Activated T-cell treated with anti-CD3 and anti-CD28 coated beads, Interleukin-2, amount 50 U/mL, for 24 hours (primary cell): ENCODE measurements at places on chromosomes 1 and 21.
A peak's percentile ranks its signal among the peaks of the same experiment; 100 is the strongest.

- DNase-seq, result peak; percentile 42
- no peak overlapping the region for H3K4me3 ChIP-seq
- no peak overlapping the region for H3K27ac ChIP-seq
- peaks cover 13% of the 10 kb centered on the region for H3K4me1 ChIP-seq
Observed at GRCh38 chr21:45405271-45405818, 380 bp downstream of the COL18A1 start.

DNA sequence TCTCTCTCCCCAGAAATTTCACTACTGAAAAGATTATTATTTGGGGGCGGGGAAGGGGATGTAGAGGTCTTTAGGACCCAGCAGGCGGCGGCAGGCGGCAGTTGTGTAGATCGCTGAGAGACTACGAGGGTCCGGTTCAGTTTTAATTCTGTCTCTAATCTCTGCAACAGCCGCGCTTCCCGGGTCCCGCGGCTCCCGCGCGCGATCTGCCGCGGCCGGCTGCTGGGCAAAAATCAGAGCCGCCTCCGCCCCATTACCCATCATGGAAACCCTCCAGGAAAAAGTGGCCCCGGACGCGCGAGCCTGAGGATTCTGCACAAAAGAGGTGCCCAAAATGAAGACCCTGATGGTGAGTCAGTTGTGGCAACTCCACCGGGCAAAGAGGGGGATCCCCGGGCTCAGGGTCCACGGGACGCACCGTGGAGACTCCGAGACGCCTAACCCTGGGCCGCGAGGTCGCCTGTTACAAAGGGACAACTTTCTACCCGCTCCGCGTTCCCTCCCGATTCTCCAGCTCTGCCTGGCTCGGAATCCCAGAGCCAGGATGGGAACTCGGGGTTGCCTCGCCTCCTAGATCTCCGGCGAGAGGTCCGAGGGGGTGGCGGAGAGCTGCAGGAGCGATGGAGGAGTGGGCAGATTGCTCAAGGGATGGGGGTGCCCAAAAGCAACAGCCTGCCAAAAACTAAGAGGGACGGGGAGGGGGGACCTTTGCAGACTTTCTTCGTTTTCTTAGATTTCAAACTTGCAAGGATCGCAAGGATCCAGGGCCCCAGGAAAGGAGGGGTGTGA is at the start of gene ST6GALNAC5:
Gene ST6GALNAC5, plus strand, starts transcription at position 139 of the 789 bp plus-strand sequence.
- peaks cover 11% of the 10 kb centered on the region for H3K4me1 ChIP-seq
- no peaks in the 10 kb centered on the region for H3K36me3 ChIP-seq
- H3K27ac ChIP-seq, result no peak within 1 kb of the TSS

DNA sequence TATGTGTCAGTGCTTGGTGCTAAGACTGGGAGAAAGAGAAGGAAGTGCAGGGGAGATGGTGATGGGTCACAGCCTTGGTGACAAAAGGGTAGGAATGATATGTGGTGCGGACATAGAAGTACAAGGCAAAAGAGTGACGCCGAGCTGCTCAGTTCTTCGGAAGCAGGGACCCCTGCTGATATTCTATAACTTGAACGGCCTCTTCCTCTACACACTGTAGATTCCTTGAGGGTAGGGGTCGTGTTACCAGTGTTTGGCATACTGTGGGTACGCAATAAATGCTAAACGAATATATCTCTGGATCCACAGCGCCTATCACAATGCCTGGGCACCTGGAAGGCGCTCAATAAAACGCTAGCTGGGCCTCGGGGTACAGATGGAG is 488 bp downstream of the DBT start:
- peaks cover 6% of the 10 kb centered on the region for H3K36me3 ChIP-seq
- H3K27ac ChIP-seq, result no peak overlapping the region
- no peaks in the 10 kb centered on the region for H3K27me3 ChIP-seq
- peaks cover 18% of the 10 kb centered on the region for H3K4me1 ChIP-seq

DNA sequence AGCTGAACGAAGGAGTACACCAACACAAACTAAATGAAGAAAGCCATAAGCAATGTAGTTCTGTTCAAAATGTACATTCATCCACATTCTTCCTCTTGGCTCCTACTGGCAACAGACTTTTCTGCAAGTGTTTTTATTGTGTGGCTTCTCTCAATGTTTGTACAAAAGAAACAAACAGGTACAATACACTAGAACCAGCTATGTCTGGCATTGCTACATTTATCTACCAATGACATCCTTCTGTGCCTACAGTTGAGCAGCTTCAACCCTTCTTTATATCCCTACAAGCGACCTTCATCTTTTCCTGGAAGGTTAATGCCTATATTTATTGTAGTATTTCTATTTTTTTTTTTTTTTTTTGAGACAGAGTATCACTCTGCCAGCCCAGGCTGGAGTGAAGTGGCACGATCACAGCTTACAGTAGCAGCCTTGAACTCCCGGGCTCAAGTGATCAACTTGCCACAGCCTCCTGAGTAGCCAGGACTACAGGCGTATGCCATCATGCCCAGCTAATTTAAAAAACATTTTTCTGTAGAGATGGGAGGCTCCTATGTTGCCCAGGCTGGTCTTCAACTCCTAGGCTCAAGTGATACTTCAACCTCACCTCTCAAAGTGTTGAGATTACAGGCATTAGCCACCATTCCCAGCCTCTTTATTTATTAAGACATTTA is 89.3 kb downstream of the ASH1L start:
- H3K4me1 ChIP-seq, result peaks cover 24% of the 10 kb centered on the region
- H3K27ac ChIP-seq, result no peak overlapping the region
- no peak for DNase-seq

DNA sequence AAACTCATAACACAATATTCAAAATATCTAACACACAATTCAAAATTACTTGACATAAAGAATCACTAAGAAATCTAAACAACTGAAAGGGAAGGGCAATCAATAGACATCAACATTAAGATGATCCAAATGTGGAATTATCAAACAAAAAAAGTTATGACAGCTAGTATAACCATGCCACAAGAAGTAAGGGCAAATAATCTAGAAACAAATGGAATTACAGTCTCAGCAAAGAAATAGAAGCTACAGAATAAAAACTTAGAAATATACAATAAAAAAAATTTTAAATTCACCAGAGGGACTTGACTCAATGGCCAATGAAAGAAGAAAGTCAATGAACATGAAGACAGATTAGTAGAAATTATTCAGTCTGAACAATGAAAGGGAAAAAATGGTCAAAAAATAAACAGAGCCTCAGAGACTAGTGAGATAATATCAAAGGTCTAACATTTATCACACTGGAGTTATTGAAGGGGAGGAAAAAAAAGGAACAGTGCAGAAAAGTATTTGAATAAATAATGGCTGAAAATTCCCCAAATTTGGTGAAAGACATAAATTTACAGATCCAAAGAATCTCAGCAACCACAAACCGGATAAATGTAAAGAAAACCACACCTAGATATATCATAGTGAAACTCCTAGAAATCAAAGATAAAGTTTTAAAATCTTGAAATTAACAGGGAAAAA is 41.8 kb downstream of the BARHL2 start:
- no peaks in the 10 kb centered on the region for H3K4me1 ChIP-seq
- H3K27me3 ChIP-seq, result peaks cover 37% of the 10 kb centered on the region
- H3K27ac ChIP-seq, result no peak overlapping the region
- H3K4me3 ChIP-seq, result no peak overlapping the region
- DNase-seq, result no peak

DNA sequence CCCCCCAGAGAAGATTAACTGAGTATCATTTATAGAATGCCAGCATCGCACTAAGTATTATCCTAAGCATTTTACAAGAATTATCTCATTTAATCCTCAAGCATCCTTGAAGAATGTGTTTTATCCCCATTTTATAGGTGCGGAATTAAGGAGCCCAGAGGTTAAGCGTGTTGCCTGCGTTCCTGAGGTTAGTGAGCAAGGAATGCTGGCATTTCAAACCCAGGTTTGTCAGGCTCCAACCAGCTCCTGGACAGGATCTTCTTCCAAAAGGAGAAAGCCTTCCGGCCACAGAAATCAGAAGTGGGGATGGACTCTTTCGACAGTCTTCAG is 82.3 kb downstream of the SSBP3 start:
- no peak for DNase-seq
- H3K4me3 ChIP-seq, result no peak overlapping the region
- peaks cover 70% of the 10 kb centered on the region for H3K4me1 ChIP-seq
- H3K27ac ChIP-seq, result peak overlapping the region; percentile 20
- no peaks in the 10 kb centered on the region for H3K27me3 ChIP-seq

- H3K4me1 ChIP-seq, result no peaks in the 10 kb centered on the region
- no peak overlapping the region for H3K27ac ChIP-seq
- no peak for DNase-seq
- no peaks in the 10 kb centered on the region for H3K36me3 ChIP-seq
- peaks cover 2% of the 10 kb centered on the region for H3K27me3 ChIP-seq
Observed at GRCh38 chr1:214058076-214058475, 70.3 kb downstream of the PROX1 start.

GRCh38 chr1:169144941-169145626 is 38.6 kb downstream of the ATP1B1 start:
- H3K27me3 ChIP-seq, result no peaks in the 10 kb centered on the region
- no peak overlapping the region for H3K4me3 ChIP-seq
- no peak overlapping the region for H3K27ac ChIP-seq
- H3K4me1 ChIP-seq, result peaks cover 3% of the 10 kb centered on the region

GRCh38 chr1:15000030-15000429 is 153.5 kb upstream of the TMEM51 start:
- no peaks in the 10 kb centered on the region for H3K27me3 ChIP-seq
- no peaks in the 10 kb centered on the region for H3K4me1 ChIP-seq
- no peak for DNase-seq
- H3K36me3 ChIP-seq, result no peaks in the 10 kb centered on the region
- H3K4me3 ChIP-seq, result no peak overlapping the region
- H3K27ac ChIP-seq, result no peak overlapping the region

- H3K4me1 ChIP-seq, result peaks cover 17% of the 10 kb centered on the region
- H3K4me3 ChIP-seq, result no peak overlapping the region
- no peaks in the 10 kb centered on the region for H3K36me3 ChIP-seq
- no peak for DNase-seq
- peaks cover 5% of the 10 kb centered on the region for H3K27me3 ChIP-seq
Observed at GRCh38 chr1:200452850-200453552, 43.2 kb upstream of the ZNF281 start.

DNA sequence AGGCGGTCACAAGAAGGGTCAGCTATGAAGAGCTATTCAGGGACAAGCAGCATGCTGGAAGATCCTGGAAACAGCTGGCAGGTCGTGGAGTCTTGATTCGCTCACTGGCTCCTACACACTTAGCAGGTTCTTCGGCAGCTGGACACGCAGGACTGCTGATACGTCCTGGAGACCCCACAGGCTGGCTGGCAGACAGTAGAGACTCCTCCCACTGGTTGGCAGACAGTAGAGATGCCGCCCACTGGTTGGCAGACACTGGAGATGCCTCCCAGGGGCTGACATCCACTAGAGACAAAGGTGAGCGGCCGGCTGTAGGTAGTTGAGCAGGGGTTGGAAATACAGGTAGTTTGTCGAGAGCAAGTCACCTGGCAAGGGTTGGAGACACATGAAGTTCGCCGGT is 466 bp downstream of the KRTAP11-1 start:
- no peaks in the 10 kb centered on the region for H3K4me1 ChIP-seq
- H3K36me3 ChIP-seq, result no peaks in the 10 kb centered on the region
- no peak for DNase-seq
- no peak overlapping the region for H3K27ac ChIP-seq

DNA sequence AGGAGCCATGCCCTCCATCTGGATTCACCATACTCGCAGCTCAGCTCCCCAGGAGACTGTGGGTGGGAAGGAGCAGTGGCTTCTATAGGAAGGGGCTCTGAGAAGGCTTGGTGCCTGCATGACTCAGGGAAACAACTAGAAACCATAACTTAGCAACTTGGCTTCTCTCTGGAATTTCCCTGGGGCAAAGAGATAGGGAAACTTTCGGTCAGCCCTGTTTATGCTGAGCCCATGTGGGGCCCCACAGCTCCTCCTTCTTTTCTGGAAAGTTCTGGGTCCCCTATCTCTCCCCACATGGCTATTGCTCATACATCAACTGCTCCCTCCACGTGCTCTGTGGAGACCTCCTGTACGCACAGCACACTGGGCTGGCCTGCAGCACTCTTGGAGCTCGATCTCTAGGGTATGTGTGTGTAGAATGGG is 39.3 kb downstream of the PLEKHA6 start:
- no peaks in the 10 kb centered on the region for H3K36me3 ChIP-seq
- peaks cover 10% of the 10 kb centered on the region for H3K27me3 ChIP-seq
- no peak for DNase-seq
- no peak overlapping the region for H3K27ac ChIP-seq

GRCh38 chr1:22025368-22026155 is 24.1 kb downstream of the CELA3A start:
- no peaks in the 10 kb centered on the region for H3K27me3 ChIP-seq
- H3K36me3 ChIP-seq, result peaks cover 15% of the 10 kb centered on the region
- peaks cover 64% of the 10 kb centered on the region for H3K4me1 ChIP-seq
- H3K4me3 ChIP-seq, result peak overlapping the region; percentile 90

DNA sequence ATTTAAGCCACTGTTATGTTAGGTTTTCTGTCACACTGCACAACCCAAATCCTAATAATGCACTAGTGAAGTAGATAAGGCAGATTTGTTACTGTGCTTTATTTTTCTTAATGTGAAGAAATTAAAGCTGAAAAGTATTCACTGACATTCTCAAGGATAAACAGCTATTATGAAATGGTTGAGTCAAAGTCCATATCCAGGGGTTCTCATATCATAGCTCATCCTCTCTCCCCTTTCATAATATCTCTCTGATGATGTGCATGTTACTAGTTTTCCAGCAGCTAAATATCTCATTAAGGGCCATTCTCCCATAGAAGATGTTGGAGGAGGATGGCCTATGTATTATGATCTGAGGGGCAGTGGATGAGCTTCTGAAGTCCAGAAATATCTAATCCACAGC is 53.6 kb upstream of the CCDC190 start:
- no peaks in the 10 kb centered on the region for H3K4me1 ChIP-seq
- no peak for DNase-seq
- H3K27ac ChIP-seq, result no peak overlapping the region

DNA sequence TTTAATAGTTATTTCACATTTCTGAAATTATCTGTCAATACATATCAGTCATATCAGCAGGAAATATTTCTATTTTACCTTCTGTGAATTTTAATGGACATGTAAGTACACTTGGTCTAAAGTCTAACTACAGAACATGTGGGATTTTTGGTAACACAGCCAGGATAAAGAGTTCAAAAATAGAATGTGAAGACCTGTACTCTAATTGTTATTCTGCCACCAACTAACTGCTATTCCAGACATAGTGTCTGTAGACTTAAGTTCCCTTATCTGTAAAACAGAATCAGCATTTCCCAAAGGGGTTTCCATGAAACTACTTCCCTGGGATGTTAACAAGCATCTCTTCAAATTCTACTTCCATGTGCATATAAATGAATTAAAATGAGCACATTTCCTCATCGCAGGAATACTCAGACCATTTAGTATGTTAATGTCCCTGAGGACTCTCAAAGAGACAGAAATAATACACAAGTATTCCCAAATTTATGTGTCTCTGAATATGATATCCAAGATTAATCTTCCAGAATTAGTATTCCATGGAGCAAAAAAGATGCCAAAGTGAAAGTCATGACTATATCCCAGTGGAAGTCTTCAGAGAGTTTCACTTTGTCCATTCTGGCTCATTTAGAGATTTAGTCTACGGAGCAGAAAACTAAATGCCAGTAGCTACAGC is 325.6 kb downstream of the NEGR1 start:
- no peaks in the 10 kb centered on the region for H3K36me3 ChIP-seq
- H3K4me3 ChIP-seq, result no peak overlapping the region
- no peak overlapping the region for H3K27ac ChIP-seq
- H3K4me1 ChIP-seq, result no peaks in the 10 kb centered on the region
- DNase-seq, result no peak
